ENCODE measurements at places on chromosomes 3 and 15.

- DNase-seq = no peak
These were observed 953.1 kb upstream of the NR2F2 start for GRCh38 chr15:95377258-95377852.

DNA sequence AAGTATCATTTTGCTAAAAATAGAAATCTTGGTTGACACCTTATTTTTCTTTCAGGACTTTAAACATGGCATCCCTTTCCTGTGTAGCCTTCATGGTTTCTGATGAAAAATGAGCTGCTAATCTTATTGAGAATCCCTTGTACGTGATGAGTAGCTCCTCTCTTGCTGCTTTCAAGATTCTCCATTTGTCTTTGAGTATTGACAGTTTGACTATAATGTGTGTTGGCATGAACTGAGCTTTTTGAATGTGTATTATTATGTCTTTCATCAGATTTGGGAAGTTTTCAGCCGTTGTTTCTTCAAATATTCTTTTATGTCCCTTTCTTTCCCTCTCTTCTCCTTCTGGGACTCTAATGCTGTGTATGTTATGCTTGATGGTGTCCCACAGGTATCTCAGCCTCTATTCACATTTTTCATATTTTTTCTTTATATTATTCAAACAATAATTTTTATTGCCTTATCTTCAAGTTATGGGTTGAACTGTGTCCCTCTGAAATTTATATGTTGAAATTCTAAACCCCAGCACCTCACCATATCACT lies 4.1 kb upstream of the C3orf22 start:
- no peak for DNase-seq

DNA sequence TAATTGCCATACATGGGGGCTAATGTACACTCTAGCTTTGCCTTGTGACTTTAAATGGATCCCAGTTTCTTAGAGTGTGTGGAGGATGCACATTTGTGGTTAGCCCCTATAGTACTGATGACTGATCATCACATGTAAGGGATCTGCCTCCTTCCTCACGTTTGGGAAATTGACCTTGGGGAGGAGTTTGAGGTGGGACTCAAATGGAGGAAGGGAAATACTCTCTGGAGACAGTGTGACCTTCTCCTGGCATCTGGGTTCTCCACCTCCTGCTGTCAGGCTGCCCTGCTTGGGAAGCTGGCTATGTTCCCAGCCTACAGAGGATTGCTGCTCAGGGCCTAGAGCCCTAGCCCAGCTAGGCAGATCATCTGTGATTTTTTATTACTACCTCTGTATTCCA lies 48.7 kb downstream of the PPM1L start:
- DNase-seq = no peak

- no peak for DNase-seq
These were observed 57.1 kb downstream of the AAGAB start for GRCh38 chr15:67197364-67197695.

DNA sequence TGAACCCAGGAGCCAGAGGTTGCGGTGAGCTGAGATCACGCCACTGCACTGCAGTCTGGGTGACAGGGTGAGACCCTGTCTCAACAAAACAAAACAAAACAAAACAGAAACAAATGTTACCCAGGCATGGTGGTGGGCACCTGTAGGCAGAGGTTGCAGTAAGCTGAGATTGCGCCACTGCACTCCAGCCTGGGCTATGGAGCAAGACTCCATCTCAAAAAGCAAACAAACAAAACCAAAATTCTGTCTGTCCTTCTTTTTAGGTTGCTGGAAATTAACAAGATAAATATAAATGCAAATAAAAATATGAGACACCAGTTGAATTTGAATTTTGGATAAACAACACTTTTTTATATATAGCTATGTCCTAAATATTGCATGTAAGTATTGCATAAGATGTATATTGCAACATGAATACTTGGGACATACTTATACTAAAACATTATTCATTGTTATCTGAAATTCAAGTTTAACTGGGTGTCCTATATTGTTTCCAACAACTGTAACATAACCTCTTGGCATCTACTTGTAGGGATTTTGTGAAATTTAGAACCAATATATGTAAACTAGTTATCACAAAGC lies 4.7 kb upstream of the CEP97 start:
- no peak for DNase-seq

DNA sequence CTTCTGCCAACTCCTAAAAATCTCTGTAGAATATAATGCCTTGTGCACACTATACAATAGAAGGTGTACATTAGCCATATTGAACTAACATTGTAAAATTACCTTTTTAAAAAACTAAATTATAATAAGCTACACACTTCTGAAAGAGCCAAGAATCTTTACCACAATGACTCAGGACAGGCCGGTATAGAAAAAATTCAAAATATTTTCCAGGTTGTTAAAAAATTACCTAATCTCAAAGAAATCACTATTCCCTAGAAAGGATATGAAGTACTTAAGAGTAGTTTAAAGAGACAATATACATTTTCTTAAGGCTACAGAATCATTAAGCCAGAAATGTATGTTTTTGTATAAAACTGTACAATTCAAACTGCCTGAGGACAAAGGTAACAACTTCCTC lies 48.5 kb downstream of the TJP1 start:
- no peak for DNase-seq

DNA sequence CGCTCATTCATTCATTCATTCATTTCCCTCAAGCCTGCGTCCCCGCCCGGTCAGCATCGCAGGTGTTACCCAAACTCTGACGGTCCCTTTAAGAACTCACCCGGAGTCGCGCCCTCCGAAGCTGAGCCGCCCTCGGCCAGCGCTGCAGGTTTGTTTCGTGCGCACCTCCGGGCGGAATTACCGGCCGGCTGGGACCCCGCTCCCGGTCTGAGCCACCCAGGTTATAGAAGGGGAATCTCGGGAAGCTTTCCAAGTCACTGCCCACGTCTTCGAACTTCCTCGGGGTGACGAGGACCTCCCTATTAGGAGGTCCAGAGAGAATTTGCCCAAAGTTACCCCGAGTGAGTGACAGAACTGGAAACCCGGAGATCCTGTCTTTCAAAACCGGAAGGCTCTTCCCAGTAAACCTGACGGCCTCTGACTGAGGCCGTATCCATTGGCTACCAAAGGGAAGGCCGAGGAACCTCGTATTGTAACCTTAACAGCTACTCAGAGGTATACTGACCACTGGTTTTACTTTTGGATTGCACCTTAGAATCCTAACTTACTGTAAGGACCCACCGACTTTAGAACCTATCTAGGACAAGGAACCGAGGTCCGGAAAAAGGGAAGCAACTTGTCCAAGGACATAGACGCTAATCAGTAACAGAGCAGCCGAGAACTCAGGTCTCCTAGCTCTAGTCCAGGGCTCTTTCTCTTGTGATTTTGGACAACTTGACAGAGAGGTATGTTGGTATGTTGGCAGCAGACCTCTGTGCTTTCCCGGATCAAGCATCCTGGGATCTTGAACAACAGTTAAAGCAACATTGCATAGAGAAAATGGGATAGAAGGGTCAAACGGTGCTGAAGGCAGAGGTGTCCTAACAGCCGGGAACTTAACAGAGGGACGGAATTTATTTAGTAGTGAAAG lies 788 bp upstream of the DLG1 start:
- peak; percentile 12 for DNase-seq

DNA sequence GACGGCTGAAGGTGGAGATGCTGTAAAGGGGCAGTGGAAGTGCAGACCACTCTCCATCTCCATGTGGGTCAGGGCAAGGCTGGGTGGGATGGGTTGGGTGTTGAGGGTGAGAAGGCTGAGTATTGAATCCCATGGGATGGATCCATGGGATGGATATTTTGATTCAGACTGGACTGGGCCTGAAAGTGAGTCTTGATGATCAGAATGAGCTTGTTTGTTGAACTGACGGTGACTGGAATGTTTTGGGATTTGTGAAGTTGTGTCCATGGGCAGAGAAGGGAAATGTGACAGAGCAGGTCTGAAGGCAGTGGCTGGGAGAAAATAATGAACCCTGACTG lies 49.3 kb downstream of the CHST2 start:
- DNase-seq = no peak

DNA sequence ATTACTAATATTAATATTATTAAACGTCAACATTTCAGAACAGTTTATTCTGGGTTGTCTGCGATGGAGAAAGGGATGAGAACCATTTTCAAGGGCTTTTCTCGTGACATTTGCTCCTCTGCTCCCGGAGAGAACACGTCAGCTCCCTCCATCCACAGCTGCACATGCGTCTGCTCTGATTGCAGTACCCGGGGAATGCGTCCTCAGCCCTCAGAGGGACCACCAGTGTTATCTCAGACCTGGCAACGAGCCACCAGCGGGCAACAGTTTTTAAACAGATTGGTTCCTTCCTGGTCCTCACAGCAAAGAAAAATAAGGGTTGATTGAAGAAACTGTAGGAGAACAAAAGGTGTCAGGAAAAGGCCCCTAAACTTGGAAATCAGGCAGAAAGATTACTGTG lies 202.2 kb upstream of the ADAMTS9 start:
- DNase-seq = no peak

GRCh38 chr3:117091676-117092075 lies 382.1 kb downstream of the TUSC7 start:
- DNase-seq = no peak

DNA sequence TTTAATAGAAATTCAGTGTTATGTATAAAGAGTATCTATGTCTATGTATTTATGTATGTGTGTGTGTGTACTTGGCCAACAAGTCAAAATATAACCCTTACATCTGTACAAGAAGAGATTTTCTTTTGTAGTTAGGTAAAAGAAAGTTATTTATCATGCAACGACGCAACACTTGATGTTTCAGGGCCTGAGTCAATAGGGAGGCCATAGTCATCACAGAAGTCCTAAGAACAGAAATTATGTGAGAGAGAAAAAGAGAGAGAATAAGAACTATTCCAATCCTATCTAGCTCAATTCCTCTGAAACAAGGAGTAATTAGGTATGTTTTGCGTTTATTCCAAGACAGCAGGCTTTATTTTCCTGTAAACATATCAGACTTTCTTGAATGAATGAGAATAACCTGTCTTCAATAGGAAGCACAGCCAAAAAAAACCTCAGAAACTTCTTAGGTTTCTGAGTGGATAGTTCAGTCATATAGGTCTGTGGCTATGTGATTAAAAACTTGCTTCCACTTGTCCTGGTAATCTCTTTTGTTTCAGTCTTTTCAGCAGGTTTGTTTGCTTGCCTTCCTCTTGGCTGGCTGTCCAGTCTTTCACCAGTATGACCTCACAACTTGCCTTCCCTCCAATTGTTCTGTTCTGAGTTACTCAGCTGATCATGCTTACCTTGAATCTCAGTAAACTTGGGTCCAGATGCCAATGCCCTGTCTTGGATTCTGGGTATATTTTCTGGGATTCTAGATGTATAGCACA lies 382.4 kb upstream of the GBE1 start:
- no peak for DNase-seq

DNA sequence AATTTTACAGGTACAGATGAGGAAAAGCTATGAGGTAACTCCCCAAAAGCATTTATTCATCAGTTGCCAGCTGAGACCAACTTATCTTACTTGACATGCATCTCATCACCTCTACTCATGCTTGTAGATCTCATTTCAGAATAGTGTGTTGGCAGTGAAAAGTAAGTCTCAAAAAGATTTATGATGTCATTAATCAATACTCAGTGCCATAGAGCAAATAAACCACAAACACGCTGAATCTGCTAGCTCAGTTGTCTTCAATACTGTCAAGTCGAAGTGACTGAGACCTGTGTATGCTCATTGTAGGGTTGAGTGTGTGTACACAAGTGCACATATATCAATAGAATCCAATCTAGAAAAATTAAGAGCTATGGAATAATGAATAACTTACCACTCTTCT lies 413.5 kb downstream of the CNTN3 start:
- DNase-seq = no peak

- DNase-seq = no peak
These were observed 86.6 kb upstream of the NEO1 start for GRCh38 chr15:72965671-72966070.

GRCh38 chr15:92294759-92295158 lies 98.9 kb upstream of the ST8SIA2 start:
- DNase-seq = no peak

GRCh38 chr3:194867270-194867983 lies 181.7 kb downstream of the FAM43A start:
- DNase-seq = no peak

DNA sequence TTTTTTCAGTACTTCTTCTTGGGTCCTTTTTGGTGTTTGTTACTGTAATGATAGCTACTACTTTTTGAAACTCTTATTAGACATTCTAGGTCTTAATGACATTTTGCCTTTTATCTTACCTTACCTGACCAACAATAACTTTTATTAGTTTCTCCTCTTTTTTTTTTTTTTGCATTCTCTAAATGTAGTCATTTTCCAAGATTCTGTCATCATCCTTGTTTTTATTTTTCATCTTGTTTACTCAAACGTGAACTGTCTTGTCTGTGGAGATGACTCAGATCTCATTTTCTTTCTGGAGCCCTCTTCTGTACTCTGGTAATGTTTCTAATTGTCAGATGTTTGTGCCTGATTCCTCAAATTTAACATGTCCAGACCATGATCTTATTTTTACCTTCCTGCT lies 2.9 kb downstream of the ABHD5 start:
- no peak for DNase-seq

GRCh38 chr15:52440414-52440813 lies 88.3 kb downstream of the MYO5A start:
- DNase-seq = no peak

GRCh38 chr3:159785273-159785708 lies 203.3 kb upstream of the IL12A start:
- no peak for DNase-seq

- DNase-seq = no peak
These were observed 46.2 kb upstream of the THRB start for GRCh38 chr3:24540821-24541220.

DNA sequence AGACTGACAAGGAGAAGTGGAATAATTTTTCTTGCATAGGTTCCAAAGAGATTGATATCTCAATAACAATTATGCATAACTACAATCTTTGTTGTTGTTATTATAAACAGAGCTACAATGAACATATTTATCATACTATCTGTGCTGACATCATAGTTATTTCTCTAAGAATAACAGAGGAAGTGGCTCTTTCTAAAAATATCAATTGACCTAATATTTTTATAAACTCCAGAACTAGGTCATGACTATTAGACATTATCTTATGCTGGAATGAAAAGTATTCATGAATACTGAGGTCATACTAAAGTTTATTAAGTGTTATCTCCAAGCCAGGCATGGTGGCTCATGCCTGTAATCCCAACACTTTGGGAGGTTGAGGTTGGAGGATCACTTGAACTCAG lies 114.1 kb downstream of the DCLK3 start:
- no peak for DNase-seq

- no peak for DNase-seq
These were observed 204.7 kb upstream of the CTNNB1 start for GRCh38 chr3:40994611-40995010.

GRCh38 chr3:13553686-13554085 lies 4.8 kb downstream of the FBLN2 start:
- DNase-seq = no peak

DNA sequence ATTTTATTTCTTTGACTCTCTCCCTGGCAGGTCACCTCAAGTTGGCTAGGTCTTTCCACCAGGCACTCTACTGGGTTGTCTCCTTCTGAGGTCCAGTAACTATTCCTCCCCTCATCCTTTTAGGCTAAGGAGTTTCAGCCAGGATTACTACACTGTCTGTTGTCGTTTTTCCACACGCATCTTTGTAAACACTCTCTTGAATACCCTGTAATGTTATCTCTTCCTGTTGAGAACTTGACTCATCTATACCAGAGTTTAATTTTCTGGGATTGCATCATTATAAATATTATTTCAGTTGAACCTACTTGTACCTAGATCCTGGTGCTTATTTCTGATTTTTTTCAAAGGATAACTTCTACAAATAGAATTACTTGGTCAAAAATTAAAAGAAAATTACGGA lies 138.3 kb downstream of the SQOR start:
- DNase-seq = no peak

GRCh38 chr15:55222588-55222987 lies 25.8 kb upstream of the RSL24D1 start:
- no peak for DNase-seq

GRCh38 chr3:29627136-29628117 lies 346.6 kb downstream of the RBMS3 start:
- DNase-seq = no peak
